Adipocyte (in vitro differentiated cells): ENCODE measurements at places on chromosomes 7 and 10.

- DNase-seq, result no peak
These were observed 200.8 kb downstream of the CACNB2 start for GRCh38 chr10:18341055-18341454.

DNA sequence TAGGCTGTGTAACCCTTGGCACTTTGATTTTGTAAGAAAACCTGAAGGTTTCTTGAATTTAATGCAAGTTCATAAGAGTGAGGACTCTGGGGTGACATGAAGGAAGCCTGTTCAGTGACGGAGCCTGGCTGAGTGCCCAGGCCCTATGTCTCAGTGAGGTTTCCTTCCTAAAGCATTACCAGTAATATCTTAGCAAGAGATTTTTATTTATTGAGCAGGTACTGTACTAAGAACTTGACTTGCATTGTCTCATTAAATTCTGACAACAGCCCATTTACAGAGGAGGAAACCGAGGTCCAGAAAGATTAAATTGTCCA is 197.2 kb downstream of the HECW1 start:
- no peak for DNase-seq

GRCh38 chr7:81175275-81175940 is 256.6 kb upstream of the SEMA3C start:
- no peak for DNase-seq

GRCh38 chr10:89888321-89889070 is 187.1 kb downstream of the KIF20B start:
- DNase-seq, result no peak

GRCh38 chr10:99394761-99395386 is 35.5 kb downstream of the GOT1 start:
- DNase-seq, result no peak
